Stimulated activated naive CD8-positive, alpha-beta T cell treated with anti-CD3 and anti-CD28 coated beads, Interleukin-15, Interleukin-2, amounts not matched to agents 100 U/mL and 50 U/mL, for 24 hours (primary cell): ENCODE measurements at places on chromosomes 3 and 15.
A peak's percentile ranks its signal among the peaks of the same experiment; 100 is the strongest.

DNA sequence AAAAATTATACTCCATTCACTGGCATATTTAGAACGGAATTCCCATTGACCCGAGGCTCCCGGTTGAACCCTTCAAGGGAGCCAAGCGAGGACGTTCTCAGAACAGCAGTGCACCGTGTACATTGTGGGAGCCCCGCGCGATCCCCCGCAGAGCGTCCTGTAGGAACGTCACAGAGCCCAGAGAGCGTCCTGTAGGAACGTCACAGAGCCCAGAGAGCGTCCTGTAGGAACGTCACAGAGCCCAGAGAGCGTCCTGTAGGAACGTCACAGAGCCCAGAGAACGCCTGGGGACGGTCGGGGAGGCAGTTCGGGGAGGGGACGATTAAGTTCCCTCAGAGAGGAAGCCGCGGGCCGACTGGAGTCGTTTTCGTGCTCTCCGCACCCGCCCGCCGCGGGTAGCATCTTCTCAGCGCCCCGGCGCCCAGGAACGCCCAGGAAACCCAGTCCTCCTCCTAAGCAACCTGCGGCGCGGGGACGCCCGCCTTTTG lies 506 bp upstream of the ATP1B3 start:
- DNase-seq: peak; percentile 72

DNA sequence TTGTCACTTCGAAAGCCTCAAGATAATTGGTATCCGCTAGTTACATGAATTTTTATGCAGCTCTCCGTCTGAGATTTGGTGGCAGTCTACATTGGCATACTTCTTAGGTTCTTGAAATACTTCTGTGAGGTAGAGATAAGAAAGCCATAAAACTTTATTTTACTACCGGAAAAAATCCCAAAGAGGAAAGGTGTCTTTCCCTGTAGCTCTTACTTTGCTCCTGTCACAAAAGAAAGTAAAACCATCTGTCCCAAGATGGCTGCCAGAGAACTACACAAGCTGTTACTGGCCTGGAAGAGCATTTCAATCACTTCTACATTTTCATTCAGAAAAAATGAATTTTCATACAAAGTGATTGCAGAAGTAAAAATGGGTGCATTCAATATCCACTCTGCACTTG lies 214.8 kb upstream of the ST8SIA2 start:
- no peak for DNase-seq

DNA sequence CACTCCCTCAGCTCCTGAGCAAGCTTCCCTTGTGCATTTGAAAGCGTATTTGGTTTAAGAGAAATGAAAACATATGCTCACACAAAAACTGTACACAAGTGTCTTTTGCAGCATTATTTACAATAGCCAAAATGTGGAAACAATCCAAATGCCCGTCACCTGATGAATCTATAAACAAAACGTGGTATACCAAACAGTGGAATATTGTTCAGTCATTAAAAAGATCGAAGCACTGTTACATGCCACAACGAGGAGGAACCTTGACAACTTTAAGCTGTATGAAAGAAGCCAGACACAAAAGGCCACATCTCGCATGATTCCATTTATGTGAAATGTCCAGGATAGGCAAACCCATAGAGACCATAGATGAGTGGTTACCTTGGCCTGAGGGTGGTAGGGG lies 71.6 kb upstream of the CMTM7 start:
- no peak for DNase-seq

DNA sequence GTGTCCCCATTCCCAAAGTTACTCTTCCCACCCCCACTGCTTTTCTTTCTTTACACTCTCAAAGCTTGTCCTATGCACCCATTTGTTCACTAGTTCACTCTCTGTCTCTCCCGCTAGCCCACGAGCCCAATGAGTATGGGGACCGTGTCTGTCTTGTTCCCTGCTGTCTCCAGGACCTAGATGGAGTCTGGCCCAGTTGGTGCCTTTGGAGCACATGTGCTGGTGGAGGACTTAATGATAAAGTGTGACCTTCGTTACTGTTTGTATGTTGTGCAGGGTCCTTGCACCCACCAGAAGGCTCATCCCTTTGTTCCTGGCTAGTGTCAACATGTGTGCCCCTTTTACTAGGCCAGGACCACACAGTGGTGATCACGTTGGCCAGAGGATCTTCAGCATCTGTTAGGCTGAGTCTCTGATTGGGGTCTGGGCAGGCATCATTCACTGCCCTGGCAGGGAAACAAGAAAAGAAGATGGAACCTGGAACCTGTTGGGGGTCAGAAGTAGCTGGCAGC lies 7.4 kb downstream of the CISH start:
- no peak for DNase-seq

DNA sequence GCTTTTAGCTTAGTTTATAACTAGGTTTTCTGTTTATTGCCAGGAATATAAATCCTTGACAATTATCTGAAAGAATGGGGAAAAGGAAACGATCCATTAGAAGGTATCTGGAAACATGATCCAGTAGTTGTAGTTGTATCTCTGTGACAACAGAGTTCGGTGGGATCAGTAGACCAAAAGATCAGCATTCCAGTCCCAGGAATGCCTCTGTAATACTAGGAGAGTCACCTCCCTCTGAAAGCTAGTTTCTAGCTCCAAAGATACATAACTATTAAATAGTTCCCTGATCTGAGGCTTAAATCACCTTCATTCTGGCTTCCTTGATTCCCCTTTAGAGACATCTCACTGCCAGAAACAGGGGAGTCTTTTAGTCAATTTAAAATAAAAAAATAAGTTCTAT lies 34.1 kb downstream of the MB21D2 start:
- DNase-seq: no peak

GRCh38 chr3:10855871-10856662 lies 40.0 kb downstream of the SLC6A11 start:
- DNase-seq: no peak

DNA sequence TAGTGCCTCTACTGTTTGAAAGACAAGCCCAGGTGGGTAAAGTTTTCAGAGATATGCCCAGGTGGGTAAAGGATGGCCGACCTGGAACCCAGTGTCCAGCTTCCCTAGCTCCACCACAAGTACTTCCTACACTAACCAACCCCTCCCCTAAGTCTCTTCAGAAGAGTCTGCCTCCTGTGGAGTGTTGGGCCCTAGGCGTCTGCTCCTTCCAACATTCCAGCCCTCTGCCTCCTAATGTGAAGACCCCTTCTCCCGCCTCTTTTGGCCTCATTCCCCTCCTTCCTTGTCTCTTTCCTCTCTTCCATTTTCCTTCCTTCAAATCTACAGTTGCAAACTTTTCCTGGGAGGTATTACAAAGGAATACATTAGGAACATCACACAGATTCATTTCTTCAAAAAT lies 38.6 kb downstream of the CNTN3 start:
- no peak for DNase-seq

GRCh38 chr15:69081310-69082004 lies 67.0 kb downstream of the NOX5 start:
- DNase-seq: no peak

GRCh38 chr3:81199587-81199986 lies 561.9 kb downstream of the GBE1 start:
- no peak for DNase-seq

DNA sequence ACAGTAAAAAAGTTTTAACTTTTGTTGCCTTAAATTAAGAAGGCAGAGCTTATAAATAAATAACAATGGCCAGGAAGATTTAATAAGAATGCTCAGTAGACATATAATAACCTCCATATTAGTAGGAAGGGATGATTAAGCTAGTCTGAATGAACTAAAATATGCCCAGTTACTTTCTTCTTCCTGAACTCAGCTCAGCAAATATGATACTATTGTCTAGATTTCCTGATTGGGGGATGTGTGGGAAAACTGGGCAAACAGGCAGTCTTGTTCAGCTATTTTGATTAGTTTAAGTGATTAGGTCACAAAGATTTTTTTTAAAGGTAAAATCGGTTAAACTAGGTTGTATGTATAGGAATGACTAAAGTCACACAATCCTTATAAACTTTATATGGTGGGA lies 167.2 kb upstream of the SLC2A2 start:
- no peak for DNase-seq

DNA sequence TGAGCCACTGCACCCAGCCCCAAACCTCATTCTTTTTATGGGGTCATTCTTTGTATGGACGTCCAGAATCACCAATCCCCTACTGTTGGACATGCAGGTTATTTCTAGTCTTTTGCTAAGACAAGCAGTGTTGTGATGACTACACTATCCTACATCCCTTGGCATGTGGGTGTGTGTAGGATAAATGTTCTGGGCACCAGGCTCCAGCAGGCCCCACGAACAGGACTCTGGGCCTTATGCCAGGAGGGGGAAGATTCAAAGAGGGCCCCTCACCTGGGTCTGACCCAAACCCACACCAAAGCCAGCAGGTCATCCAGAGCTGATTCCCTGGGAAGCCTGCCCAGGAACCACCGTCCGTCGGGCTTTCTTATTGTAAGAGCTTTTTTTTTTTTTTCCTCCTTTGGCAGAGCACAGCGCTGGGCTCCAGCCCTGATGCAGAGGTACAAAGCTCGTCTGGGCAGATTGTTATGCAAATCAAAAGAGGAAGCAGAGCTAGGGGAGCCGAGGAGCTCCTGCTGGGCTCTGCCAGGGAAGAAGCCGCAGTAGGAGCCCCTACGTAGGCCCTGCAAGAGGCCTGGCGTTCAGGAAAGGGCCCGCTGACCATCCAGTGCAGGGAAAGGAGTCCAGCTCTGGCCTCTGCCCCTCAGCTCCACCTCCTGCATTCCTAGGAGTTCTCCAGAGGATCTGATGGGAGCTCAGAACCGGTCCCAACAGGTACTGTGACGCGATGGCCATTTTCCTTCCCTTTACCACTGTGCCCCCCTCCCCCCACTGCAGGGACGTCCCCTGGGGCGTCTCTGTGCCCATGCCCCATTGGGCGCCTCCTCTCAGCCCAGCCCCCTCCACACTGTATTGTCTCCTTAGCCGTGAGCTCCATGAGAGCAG lies 29.0 kb upstream of the FURIN start:
- peak; percentile 55 for DNase-seq

GRCh38 chr3:78976200-78976599 lies 791.6 kb downstream of the ROBO1 start:
- no peak for DNase-seq

DNA sequence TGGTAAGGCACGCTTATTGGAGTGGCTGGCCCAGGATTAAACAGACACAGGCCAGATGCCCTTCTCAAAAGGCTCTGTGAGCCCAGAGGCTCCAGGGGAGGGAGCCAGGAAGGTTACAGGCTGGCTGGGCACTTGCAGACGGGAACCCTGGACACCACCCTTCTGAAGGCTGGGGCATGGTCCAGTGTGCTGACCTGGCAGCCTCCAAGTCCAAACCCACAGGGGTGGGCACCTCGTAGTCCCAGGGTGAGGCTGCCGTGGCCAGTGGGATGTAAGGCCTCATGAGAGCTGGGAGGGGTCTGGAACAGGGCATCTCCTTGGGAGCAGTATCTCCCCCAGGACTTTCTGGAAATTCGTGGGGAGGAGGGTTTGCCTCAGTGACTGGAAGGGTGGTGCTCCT lies 19.6 kb downstream of the EFCC1 start:
- DNase-seq: no peak

GRCh38 chr15:69525543-69525942 lies 72.9 kb downstream of the RPLP1 start:
- no peak for DNase-seq

DNA sequence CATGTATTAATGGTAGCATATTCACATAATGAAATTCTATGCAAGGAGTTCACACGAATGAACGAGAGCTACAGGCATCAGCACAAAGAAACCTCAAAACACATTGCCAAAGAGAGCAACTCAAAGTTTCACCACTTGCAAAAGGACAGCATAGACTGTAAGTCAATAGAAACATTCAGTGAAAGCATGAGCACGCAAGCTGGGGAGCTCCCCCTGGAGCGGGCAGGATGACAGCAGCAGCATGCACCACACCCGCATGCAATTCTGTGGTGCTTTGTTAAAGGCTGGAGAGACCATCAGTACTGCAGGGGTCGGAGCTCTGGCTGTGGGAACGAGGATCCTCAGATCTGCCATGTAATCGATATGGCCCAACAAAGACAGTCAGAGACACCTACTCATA lies 18.7 kb downstream of the OCA2 start:
- DNase-seq: no peak

DNA sequence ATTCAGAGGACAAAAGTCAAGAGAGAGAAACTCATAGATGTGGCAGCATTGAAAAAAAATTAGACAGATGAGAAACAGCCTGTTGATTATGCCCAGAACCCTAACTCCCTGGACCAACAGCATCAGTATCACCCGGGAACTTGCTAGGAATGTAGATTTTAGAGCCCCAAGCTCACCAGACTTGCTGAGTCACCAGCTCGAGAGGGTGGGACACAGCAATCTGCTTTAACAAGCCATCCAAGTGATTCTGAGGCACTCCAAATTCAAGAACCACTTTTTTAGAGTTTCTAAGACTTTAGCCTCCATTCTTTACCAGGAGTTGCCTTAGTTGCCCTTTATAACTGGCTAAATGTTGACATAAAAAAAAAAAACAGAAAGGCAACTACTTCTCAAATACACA lies 70.9 kb downstream of the CGGBP1 start:
- DNase-seq: no peak

- DNase-seq: no peak
Measured at GRCh38 chr3:14532691-14533456, 7.3 kb downstream of the GRIP2 start.

DNA sequence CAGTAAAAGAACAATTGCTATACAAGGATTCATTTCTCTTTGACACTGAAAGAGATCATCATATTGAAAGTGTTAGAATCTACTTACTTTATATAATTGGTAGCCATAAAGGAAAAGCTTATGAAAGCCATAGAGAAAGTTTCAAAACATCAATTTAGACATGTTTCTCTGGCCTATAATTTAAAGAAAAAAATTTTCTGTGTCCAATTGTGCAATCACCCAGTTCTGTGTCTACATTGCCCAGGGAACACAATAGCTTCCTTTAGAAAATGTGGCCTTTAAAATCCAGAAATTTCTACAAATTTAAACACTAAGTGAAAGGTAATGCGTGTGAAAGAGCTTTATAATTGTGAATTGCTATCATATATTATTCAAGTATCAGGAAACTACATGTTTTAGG lies 259.2 kb downstream of the GBE1 start:
- DNase-seq: no peak

GRCh38 chr3:59133311-59133710 lies 83.5 kb upstream of the CFAP20DC start:
- no peak for DNase-seq

GRCh38 chr3:125428216-125428830 lies 53.2 kb upstream of the ZNF148 start:
- no peak for DNase-seq

DNA sequence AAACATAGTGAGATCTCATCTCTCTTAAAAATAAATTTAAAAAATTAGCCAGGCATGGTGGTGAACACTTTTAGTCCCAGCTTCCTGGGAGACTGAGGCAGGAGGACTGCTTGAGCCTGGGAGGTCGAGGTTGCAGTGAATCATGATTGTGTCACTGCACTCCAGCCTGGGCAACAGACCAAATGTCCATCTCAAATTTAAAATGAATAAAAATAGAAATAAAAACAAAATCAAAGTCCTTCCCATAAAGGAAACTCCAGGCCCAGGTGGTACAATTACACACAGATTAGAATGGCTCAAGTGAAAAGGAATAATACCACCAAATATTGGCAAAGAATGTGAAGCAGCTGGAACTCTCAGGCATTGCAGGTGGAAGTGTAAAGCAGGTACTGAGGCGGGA lies 19.3 kb upstream of the ATP10A start:
- DNase-seq: no peak

GRCh38 chr3:161026612-161027510 lies 78.3 kb downstream of the B3GALNT1 start:
- DNase-seq: no peak
